ENCODE measurements at places on chromosomes 7 and 10. TPM values are rescaled to one million over a fixed set of nuclear protein-coding genes. Genes with fewer than 3 reads are reported as not detected.

- DNase-seq, result no peak
These were observed 44.3 kb upstream of the PRKCQ start for GRCh38 chr10:6624392-6624791.

DNA sequence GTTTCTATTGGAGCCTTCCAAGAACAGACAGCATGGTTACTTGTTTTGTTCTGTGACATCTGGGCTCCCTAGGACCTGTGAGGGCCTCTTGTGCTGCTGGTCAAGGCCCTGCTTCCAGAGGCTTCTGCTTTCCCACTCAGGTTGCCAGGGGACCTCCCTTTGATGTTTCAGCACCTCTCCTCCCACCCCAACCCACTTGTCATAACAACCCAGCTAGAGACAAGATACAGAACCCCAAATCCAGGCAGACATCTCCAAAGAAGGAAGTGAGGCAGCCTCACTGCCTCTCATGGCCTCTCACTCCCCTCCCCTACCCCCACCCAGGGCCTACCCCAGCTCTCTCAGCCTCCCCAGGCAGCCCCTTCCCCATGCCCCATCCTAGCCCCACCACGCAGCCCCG is 11.3 kb downstream of the NFKB2 start:
- DNase-seq, result no peak

NFKB2 gene
- 84.9 TPM for total RNA-seq

TET1 gene
- 0.52 TPM for total RNA-seq

PIK3CG gene
- total RNA-seq, result 0.23 TPM

- no peak for DNase-seq
These were observed 31.7 kb downstream of the GPR22 start for GRCh38 chr7:107501593-107501992.

DNA sequence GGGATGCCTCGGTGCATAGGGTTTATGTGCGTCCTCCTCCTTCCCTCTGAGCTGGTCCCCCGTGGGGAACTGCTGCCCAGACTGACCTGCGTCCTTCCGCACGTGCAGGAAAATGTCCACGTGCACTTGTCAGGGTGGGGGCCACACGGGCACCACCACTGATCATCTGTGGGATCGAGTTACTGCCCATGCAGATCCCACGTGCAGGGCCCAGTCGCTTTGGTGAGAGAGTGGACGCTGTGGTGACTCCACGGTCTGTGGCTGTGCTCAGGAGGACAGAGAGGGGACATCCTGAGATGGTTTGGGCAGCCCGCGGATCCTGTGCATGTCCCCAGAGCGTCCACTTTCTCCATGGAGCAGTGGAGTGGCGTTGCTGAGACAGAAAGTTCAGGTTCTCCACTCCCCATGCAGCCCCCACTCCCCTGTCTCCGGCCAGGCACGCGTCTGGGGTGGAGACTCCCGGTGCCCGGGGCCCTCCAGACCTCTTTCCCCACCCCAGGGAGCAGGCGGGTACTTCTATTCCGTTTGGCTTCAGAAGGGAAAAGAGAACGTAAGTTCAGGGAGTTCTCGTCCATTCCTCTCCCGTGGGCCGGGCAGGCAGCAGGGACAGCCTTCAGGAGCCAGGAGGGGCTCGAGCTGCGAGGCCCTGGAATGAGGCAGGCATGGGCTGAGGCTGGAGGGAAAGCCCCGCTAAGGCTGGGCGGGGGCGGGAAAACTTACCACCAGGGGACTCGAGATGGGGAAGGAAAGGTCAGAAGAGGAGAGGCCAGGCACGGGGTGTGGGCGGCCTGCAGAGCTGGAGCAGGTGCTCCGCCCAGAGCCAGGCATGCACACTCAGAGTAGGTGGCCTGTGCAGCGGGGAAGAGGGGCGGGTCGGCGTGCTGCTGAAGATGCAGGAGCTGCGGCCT is 59.9 kb downstream of the EGFR start:
- no peak for DNase-seq

SLC39A12 gene
- total RNA-seq, result not detected

GRCh38 chr10:4125776-4126175 is 340.8 kb upstream of the KLF6 start:
- DNase-seq, result no peak

DNA sequence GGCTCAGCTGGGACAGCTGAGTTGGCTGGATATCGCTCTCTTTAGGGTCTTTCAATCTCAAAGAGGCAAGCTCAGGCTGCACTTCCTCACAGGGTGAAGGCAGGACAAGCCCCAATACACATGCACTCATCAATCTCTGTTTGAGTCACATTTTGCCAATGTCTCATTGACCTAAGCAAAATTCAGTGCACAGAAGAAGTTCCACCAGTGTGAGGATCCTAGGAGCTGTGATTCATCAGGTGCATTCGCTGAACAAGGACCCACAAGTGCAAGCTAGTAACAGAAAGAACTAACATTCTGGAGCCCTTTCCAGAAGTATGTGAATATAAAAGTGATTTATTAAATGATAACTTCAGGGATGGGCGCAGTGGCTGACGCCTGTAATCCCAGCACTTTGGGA is 477.2 kb downstream of the GPAM start:
- DNase-seq, result no peak

GRCh38 chr7:116317907-116318306 is 107.6 kb downstream of the TES start:
- DNase-seq, result no peak

- no peak for DNase-seq
These were observed 710.2 kb upstream of the POM121L12 start for GRCh38 chr7:52325237-52325636.

GRCh38 chr7:128108641-128109423 is 77.6 kb upstream of the LRRC4 start:
- DNase-seq, result no peak

DNA sequence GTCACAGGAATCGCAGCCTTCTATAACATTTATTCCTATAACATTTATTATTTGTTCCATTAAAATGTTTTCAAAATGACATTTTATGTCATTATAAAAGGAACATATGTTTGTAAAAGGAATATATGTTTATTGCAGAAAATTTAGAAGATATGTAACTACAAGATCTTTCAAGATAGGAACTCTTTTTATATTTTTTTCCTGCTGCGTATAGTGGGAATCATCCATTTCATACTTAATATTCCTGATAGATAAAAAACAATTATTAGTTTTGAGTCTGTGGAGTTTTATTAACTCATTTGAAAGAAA is 55.6 kb downstream of the CCNY start:
- no peak for DNase-seq

DNA sequence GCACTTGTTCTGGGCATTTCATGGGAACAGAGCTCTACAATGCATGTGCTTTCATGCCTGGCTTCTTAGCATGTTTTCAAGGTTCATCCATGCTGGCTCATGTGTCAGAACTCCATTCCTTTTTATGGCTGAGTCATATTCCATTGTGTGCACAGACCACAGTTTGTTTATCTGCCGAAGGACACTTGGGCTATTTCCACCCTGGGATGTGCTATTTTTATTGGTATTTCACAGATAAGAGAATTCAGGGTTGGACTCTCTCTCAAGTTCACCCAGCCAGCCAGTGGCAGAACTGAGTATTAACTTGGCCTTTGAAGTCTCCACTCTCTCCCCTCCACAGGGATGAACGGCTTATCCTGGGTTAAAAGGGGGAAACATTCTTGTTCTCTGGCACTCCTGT is 190.7 kb upstream of the GPR26 start:
- DNase-seq, result no peak

DNA sequence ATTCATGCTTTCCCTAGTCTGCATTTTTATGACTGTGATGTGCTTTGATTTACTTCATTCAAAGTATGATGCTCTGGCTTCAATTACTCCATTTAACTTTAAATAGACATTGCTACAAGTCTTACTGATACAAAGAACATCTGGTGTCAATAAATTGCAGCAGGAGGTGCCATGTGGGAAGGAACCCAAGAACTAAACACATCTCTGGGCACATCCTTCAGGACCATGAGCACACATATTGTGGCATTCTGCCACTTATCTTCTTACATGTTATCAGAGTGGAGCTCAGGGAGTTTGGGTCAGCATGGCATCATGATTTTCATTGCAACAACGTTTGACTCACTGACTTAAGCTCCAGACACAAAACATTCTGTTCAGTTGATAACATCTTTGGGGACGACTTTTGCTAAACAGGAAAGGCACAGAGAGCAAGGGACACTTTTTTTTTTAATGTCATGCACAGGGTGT is 227.0 kb downstream of the DKK1 start:
- DNase-seq, result no peak

ENTPD1 gene
- not detected for total RNA-seq

DNA sequence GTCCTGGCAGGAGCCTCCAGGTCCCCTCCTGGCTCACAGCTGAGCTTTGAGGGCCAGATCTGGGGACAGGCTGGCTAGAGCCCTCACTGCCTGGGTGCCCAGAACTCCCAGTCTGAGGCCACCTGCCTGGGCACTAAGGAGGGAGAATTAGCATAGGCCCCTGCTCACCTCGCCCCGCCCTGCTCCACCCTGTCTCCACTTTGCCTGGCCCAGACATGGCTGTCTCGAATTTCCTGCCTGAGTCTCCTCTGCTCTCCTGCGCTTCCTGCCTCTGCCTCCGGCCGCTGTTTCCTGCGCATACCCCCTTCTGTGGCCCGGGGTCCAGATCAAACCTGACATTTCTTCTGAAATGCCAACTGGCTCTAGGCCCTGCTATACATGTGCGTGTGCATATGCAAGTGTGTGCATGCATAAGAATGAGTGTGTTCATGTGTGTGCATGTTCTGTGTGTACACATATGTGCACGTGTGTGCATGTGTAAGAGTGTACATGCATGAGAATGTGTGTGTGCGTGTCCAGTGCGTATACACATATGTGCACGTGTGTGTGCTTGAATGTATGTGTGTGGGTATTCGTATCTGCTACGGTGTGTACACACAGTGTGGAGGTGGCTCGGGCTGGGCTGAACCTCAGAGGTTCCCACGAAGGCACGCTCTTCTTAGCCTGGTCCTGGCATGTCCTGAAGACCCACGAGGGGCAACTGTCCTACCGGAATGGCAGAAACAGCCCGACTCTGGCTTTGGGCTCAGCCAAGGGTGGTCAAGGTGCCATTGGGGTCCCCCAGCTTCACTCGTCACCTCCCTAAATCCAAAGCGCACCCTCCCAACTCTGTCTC is 64.9 kb downstream of the MYL10 start:
- no peak for DNase-seq

DNA sequence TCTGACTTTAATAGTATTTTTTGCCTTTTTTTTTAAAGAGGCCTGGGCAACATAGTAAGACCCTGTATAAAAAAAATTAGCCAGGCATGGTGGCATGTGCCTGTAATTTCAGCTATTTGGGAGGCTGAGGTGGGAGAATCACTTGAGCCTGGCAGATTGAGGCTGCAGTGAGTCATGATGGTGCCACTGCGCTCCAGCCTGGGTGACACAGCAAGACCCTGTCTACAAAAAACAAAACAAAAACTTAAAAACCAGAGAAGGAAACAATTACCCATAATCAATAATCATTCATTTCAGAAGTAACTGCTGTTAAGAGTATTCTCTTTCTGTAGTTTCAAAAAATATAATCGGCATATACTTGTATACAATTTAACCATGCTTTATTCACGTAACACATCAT is 28.0 kb downstream of the VPS26A start:
- no peak for DNase-seq
